Osteoblast (primary cell): ENCODE measurements at places on chromosomes 11 and 22. TPM values are rescaled to one million over a fixed set of nuclear protein-coding genes. Genes with fewer than 3 reads are reported as not detected.

Gene IL17REL
- not detected in 2 replicates for total RNA-seq

Gene PNPLA5
- total RNA-seq = not detected in 2 replicates

Gene APOC3
- not detected in 2 replicates for total RNA-seq

Gene APIP
- 23.9 and 27.5 TPM in 2 replicates for total RNA-seq

Gene PANX2
- under 0.01 and 0.29 TPM in 2 replicates for total RNA-seq

Gene SCN4B
- total RNA-seq = under 0.01 and 0.36 TPM in 2 replicates

Gene SCUBE1
- total RNA-seq = 2.1 and 2.2 TPM in 2 replicates

Gene SAA1
- not detected in 2 replicates for total RNA-seq

Gene PSMC3
- 121 and 124 TPM in 2 replicates for total RNA-seq
